ENCODE measurements at places on chromosomes 1 and 21.

DNA sequence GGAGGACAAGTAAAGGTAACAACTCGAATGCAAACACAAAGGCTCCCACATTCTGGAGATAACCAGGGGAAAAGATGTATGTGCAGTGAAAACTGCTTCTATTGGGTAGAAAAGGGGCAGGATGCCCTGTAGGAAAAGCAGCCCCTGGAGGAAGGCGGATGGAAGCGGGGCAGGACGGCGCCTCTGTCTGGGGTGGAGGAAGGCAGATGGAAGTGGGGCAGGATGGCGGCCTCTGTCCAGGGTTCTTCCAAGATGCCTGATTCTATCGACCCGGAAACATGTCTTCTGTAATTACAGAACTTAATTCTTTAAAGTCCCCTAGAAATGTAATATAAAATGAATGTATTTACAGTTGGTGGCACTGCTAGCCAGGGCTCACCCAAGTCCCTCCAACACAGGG, 24.0 kb upstream of the LRRC47 start:
- no peak for DNase-seq

GRCh38 chr1:117466761-117467160, 99.5 kb downstream of the MAN1A2 start:
- DNase-seq: peak; percentile 5

GRCh38 chr1:233081735-233082134, 131.3 kb downstream of the NTPCR start:
- no peak for DNase-seq

GRCh38 chr1:18322368-18323032, 158.2 kb upstream of the KLHDC7A start:
- no peak for DNase-seq

DNA sequence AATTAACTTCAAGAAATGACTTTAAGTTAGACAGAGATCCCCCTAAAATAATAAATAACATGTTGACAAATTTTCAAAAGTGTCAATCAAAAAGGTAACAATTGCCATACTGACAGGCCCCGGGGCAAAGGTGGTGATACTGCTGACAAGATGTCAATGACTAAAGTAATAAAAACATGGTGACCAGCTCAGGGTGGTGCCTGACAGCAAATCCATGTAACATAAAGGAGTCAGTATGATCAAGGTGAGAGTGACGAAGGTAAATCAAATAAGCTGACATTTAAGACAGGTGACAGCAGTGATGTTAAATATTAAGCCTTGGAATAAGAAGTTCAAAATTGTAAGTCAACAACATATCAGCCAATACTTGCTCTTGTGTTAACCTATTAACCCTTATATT, 387.5 kb downstream of the DPYD start:
- no peak for DNase-seq

GRCh38 chr1:228753287-228753686, 18.0 kb downstream of the RHOU start:
- DNase-seq: no peak

- DNase-seq: no peak
Observed at GRCh38 chr1:3594706-3595377, 16.5 kb downstream of the MEGF6 start.

DNA sequence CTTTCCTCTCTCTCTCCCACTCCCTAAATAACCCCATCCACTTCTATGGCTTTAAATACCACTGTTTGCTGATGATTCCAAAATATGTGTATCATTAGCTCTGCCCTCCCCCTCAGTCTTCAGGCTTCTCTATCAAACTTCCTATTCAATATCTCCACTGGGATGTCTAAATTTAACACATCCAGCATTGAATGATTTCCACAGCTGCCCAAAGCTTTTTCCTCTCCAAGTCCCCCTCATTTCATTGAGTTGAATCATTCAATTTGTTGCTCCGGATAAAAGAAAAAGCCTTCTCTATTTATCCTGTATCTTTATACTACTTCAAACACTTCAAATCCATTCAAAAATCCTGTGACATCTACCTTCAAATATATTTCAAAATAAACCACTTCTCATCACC, 225.0 kb downstream of the SEC16B start:
- DNase-seq: no peak

DNA sequence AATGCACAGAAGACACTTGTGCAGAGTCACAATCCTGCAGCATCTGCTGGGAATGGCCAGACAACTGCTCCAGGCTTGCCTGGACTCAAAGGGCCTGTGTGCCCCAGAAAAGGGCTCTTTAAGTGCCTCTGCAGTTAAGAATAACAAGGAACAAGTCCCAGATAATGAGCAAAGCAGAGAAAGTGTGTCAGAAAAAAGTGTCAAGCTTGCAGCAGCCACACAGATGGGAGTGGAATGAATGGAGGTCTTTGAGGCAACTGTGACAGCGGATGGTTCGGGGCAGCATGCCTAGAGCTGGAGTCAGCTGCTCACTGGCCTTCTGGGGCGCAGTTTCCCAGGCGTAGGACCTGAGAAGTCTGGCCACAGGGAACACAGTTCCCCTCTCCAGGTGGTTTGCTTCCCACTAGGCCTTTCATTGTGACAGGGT, 5.1 kb downstream of the PARP1 start:
- no peak for DNase-seq

DNA sequence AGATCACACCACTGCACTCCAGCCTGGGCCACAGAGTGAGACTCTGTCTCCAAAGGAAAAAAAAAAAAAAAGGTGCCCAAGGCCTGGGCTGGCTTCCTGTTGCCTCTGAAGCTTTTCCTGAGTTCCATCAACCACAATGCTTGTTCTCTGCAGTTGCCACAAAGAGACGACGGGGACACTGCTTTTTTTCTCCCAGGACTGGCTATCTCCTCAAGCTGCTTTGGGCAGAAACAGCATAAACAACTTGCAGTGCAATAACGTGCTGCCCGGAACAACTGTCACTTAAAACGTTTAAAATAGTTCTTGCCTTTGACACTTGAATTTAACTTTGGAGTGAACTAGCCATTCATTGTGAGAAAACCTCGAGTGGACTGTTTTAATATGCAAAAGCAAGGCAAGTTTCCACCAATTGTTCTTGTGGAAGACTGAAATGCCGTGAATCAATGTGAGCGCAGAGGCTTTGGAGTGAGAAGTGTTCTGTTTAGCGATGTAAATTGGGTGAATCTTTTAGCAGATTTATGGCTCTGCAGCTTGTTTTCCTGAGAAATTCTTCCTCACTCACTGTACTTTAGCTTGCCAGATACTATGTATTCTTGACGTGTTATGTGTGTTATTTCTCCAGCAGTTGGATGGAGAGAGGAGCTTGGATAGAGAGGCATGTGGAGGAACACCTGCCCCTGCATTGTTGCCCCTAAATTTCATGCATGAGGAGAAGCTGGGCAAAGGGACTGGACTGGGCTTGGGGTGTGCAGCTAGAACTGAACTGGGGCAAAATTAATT, 188.1 kb upstream of the KIAA0040 start:
- no peak for DNase-seq

DNA sequence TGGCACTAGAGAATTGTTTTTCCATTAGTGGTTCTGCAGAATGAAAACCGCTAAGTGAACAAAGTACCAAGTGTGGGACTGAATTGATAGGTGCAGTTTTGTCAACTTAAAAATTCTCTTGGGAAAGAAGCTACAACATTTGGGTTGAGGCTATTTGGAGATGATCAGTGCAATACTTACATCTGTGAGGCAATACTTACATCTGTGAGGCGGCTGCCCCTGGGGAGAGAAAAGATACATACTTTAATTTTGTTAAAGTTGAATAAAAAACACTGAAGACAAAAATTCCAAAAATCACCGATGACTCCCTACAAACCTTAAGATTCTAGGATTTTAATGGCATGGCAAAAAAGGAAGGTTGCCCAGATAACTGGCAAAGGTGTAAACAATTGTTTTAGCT, 1.7 kb downstream of the CFAP410 start:
- DNase-seq: no peak

DNA sequence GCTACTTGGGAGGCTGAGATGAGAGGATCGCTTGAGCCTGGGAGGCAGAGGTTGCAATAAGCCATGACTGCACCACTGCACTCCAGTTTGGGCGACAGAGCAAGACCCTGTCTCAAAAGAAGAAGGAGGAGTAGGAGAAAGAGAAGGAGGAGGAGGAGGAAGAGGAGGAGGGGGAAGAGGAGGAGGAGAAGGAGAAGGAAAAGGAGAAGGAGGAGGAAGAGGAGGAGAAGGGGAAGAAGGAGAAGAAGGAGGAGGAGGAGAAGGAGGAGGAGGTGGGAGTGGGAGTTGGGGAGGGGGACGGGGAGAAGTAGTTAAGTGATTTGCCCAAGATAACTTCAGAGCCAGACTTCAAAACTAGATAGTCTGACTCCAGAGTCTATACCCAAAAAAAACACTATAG, 55.5 kb upstream of the FOXD3 start:
- no peak for DNase-seq

DNA sequence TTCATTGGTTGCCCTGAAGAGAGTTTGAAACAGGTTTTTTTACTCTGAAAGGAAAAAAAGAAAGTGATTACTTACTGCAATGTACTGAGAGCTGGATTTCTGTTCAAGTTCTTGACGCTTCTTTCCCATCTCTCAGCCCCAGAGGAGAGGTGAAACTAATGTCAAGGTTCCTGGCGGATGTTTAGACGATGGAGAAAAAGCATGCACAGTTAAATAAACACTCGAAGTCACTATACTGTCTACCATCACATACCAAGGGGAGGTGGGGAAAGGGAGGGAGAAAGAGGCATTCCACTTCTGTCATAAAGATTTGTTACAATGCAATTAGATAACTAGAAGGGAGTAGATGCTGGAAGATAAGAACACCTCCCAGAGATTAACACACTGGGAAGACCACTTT, 177.0 kb upstream of the TNR start:
- no peak for DNase-seq
